Stimulated activated CD4-positive, alpha-beta T cell treated with anti-CD3 and anti-CD28 coated beads, Interleukin-2, amount 100 ng/mL, for 48 hours (primary cell): ENCODE measurements at places on chromosomes 7 and 10.

GRCh38 chr10:101838416-101838970 is 5.1 kb downstream of the KCNIP2 start:
- DNase-seq, result no peak

GRCh38 chr7:107564553-107565298 is 955 bp downstream of the DUS4L start:
- DNase-seq, result no peak

- DNase-seq, result peak; percentile 57
These were observed 28.9 kb upstream of the EZH2 start for GRCh38 chr7:148912758-148913541.

- DNase-seq, result no peak
These were observed 19.2 kb downstream of the ERCC6 start for GRCh38 chr10:49519717-49520116.

GRCh38 chr10:131750973-131751826 is 149.6 kb upstream of the PPP2R2D start:
- no peak for DNase-seq

- no peak for DNase-seq
These were observed 277.4 kb downstream of the PARD3 start for GRCh38 chr10:34537629-34538231.

GRCh38 chr10:116536810-116537209 is 8.9 kb upstream of the PNLIP start:
- DNase-seq, result no peak

DNA sequence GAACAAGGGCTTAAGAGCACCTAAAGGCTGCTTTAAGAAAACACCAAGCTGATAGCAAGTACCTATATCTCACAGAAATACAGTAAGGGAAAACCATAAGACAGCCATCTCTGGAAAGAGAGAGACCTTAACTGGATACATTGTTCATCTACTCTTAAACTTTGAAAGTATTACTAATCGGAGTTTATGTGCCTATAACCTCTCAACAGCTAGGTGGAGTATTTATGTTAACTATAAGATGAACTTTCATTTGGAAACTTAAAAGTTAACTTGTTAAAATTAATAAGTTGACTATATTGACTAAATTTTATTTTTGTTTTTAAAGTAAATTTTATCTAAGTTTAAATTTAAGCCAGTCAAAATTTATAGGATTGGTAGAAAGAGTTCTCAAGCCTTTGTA is 90.6 kb downstream of the USP6NL start:
- DNase-seq, result no peak

- DNase-seq, result no peak
These were observed 126.4 kb upstream of the RSU1 start for GRCh38 chr10:16943295-16944285.

- no peak for DNase-seq
These were observed 38.2 kb upstream of the CYP2C18 start for GRCh38 chr10:94645285-94645684.
